ENCODE measurements at places on chromosomes 11 and 22. TPM values are rescaled to one million over a fixed set of nuclear protein-coding genes. Genes with fewer than 3 reads are reported as not detected.

- no peak overlapping the region for H3K27ac ChIP-seq
- no peak overlapping the region for H3K4me3 ChIP-seq
- H3K4me1 ChIP-seq, result no peaks in the 10 kb centered on the region
Observed at GRCh38 chr11:134559602-134559962, 147.5 kb upstream of the B3GAT1 start.

GRCh38 chr22:43256569-43256968, 69.6 kb upstream of the TTLL12 start:
- H3K4me1 ChIP-seq, result no peaks in the 10 kb centered on the region
- no peak overlapping the region for H3K27ac ChIP-seq
- H3K27me3 ChIP-seq, result no peaks in the 10 kb centered on the region
- DNase-seq, result no peak
- no peak overlapping the region for H3K4me3 ChIP-seq
- no peaks in the 10 kb centered on the region for H3K36me3 ChIP-seq

Gene GUCD1
- 198 TPM for total RNA-seq

Gene DCHS1
- total RNA-seq, result 4.2 TPM
